SJSA1 (cell line): ENCODE measurements at places on chromosomes 6 and 20. TPM values are rescaled to one million over a fixed set of nuclear protein-coding genes. Genes with fewer than 3 reads are reported as not detected.

The SAMD10 gene
- total RNA-seq: 0.41 and 0.47 TPM in 2 replicates

The RUNX2 gene
- total RNA-seq: 4.9 and 10.3 TPM in 2 replicates

The ALDH8A1 gene
- not detected in 2 replicates for total RNA-seq

The TOX2 gene
- 6.2 TPM in 2 replicates for total RNA-seq

The HRH3 gene
- not detected in 2 replicates for total RNA-seq

The HLA-DOB gene
- total RNA-seq: 0.32 TPM in 1 of 2 replicates, not detected in the other

The TEAD3 gene
- total RNA-seq: 14.5 and 24.4 TPM in 2 replicates

The TPX2 gene
- total RNA-seq: 212 and 238 TPM in 2 replicates

The DTD1 gene
- total RNA-seq: 57.2 and 70.2 TPM in 2 replicates

The MYT1 gene
- total RNA-seq: not detected in 2 replicates

The CALHM4 gene
- not detected in 2 replicates for total RNA-seq

The EBF4 gene
- 4.0 and 4.4 TPM in 2 replicates for total RNA-seq

The POM121L2 gene
- total RNA-seq: not detected in 2 replicates

The WFDC2 gene
- not detected in 2 replicates for total RNA-seq

- DNase-seq: no peak
These were observed 59.4 kb upstream of the SCP2D1 start for GRCh38 chr20:18754030-18754652.

DNA sequence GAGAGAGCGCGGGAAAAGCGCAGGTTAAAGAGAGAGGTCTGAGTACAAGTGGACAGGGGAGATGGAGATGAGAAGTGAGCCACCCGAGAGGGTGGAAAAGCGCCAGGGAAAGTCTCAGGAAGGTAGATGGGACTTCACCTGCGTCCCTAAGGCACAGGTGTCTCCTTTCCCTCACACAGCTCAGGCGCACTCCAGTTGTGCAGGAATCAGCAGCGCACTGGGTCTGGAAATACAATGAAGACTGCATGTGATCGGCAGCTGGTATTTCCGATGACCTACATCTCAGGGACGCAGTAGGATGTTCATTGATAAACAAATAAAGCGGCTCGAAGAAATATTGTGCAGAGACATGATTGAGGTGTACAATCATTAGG, 432 bp upstream of the KHDRBS2 start:
- DNase-seq: no peak

DNA sequence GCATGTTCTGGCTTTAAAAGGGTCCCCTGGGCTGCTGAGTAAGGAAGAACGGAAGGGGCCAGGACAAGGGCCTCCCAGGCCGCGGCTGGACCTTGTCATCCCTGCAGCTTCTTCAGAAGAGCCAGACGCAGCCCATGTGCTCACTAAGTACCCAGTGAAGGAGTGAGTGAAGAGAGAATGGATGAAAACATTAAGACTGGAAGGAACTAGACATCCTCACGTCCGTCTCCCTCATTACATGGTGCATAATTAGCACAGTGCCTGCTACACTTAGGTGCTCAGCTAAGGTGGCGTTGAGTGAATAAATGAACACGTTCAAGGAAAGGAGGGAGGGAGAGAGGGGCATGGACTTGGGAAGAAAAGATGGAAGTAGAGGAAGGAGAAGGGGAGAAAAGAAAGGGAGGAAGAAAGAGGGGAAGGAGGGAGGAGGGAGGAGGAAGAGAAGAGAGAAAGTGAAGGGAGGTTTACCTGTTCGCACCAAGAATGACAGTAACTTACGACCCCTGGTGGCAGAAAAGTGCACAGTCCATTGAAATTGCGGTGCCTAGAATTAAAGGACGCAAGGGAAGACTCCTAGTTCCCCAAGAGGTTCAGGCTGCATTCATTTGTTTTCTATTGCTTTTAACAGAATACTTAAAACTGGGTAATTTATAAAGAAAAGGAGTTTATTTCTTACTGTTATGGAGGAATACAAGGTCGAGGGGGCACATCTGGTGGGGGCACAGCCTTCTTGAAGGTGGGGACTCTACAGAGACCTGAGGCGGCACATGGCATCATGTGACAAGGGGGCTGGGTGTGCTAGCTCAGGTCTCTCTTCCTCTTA, 8.0 kb downstream of the TP53RK start:
- peak; percentile 34 for DNase-seq

GRCh38 chr20:20713244-20713765, 861 bp upstream of the RALGAPA2 start:
- no peak for DNase-seq

- DNase-seq: no peak
These were observed 403.9 kb upstream of the SULF2 start for GRCh38 chr20:48189181-48189580.

GRCh38 chr6:35468980-35469750, 964 bp downstream of the RPL10A start:
- DNase-seq: no peak

GRCh38 chr6:51855310-51856082, 231.9 kb downstream of the PKHD1 start:
- peak; percentile 35 for DNase-seq

GRCh38 chr6:136435101-136435500, 115.1 kb downstream of the MAP7 start:
- DNase-seq: no peak

DNA sequence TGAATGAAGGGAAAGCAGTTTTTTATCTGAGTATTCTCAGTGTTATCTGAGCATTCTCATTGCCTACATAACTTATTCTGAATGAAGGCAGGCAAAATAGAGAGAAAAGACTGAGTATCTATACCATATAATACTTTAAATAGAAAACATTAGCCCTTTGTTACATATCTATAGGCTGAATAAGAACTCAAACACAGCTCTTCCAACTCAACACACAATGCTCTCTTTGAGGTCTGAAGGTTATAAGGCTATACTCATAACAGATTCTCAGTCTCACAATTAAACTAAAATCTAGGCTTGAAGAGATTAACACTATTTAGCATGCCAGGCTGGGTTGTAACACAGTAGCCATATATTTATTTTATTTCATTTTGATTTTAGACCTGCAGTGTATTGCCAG, 56.9 kb downstream of the EYS start:
- DNase-seq: no peak

DNA sequence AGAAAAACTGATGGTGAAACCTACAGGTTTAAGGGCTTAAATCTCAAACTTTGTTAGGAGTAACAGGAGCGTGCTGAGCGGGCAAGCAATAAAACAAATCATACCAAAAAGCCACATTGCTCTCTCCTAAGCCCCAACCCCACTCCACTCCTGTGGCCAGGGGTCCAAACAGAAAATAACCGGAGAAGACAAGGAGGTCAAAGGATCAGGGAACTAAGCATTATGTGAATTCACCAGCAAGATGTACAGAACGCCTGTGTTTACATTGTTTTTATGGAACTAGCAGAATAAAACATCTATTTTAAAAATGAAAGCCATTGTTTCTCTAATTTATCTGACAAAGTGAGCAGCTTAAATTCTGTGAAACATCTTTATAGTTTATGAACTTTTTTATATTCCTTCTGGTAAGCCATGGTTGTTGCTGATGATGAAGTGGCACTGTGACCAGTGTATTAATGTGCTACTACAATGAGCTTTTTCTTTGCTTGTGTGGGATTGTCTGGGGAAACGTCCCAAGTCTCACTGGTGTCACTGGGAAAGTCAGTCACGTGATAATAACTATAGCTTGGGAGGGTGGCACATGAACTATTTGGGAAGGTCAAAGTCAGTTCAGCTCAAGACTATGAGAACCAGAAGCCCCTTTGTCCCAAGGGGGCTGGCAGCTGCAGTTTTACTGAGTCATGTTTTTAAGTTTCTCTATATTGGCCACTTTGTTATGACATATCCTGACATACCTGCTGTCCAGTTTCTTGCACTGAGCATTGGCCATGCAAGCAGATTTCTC, 9.8 kb downstream of the FAM210B start:
- no peak for DNase-seq

DNA sequence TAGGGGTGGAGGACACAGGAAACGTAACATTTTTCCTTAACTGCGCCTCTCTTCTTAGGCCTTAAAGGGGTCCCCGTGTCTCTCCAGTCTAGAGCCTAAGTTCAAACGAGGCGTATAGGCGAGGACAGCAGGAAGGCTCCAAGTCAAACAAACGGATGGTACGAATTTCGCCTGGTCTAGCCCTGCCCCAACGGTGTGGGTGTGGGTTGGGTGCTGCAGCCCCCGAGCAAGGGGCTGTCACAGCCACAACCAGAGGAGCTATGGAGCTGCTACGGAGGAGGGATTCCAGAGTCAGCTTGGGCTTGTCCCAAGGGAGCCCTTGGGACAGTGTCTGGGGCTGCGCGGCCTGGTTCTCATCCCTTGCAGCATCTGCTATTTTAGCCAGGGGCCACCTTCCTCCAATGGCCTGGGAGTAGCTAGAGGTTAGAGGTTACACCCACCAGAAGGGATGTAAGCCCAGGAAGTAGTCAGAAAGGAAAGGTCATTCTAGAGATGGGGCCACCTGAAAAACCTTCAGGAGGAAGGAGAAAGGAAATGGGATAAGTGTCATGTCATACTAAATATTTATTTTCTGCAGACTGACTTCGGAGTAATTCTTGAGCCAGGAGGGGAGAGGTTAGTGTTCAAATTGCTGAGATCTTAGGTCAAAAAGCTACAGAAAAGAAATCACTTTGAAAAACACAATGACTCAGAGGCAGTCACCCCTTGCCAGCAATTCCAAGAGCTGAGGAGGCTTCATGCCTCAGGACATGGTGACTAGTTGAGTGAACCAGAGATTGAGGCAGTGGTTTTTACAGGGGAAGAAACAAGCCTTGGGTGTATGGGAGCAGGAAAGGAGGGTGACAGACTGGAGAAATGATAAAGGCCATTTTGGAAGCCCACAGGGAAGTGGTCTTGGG, 21.7 kb downstream of the VPS52 start:
- DNase-seq: peak; percentile 55

DNA sequence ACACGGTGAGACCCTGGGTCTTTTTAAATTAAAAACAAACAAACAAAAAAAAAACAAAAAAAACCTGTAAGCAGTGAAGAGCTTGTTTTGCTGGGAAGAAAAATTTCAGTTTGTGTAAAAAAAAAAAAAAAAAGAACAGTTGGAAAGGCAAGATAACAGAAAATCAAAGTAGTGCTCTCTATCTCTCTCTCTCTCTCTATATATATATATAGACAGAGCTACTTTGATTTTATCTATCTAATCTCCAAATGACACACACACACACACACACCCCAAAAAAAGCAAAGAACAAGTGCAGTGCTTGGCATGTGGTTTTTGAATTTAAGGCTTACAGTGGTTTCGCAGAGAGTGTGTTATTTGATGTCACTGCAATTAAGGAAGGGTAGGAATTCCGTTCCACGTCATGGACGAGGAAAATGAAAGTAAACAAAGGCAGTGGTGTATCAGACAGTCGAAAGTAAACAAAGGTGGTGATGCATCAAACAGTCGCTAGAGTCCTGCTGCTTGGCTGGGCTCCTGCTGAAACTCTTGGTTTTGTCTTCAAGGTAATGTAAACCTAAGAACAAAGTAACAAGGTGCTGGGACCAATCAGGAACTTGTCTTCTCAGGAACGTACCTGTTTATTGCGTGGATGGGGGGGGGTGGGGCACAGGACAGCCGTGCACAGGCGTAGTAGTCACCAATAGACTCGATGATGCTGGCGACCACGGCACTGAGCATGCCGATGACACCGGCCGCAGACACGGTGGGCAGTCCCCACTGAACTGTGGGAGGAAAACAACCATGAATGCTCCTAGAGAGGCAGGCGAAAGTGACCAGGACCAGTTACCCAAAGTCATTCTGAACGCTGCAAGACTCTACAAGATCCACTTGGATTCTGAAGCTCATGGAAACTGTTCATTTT, 131.8 kb downstream of the SLC23A2 start:
- peak; percentile 53 for DNase-seq

GRCh38 chr20:48146877-48147276, 361.6 kb upstream of the SULF2 start:
- DNase-seq: no peak

DNA sequence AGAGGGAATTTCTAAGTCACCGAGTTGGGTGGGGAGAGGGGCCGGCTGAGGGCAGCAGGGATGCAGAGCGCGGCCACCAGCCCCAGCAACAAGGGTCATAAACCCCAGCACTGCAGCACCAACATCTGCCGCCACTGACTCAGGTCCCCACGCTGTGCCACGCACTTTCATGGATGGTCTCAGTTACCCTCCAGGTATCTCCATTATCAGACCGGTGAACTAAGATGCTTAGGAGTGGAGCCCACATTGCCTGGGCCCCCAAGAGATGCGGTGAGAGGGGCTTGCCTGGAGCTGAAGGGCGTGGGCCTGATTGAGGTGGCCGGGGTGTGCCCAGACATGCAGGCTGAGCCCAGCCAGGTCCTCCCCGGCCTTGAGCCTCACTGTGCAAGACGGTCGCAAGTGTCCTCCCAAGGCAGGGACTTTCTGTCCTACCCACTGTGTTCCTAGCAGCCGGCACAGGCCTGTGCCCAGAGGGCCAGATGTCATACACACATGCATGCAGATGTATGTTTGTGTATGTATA, 19.3 kb downstream of the RBM38 start:
- DNase-seq: no peak

GRCh38 chr6:150604467-150604866, 4.8 kb downstream of the PLEKHG1 start:
- DNase-seq: no peak
